ENCODE measurements at places on chromosomes 4 and X.

GRCh38 chr4:73090738-73091137 is 21.2 kb upstream of the COX18 start:
- no peak for DNase-seq

DNA sequence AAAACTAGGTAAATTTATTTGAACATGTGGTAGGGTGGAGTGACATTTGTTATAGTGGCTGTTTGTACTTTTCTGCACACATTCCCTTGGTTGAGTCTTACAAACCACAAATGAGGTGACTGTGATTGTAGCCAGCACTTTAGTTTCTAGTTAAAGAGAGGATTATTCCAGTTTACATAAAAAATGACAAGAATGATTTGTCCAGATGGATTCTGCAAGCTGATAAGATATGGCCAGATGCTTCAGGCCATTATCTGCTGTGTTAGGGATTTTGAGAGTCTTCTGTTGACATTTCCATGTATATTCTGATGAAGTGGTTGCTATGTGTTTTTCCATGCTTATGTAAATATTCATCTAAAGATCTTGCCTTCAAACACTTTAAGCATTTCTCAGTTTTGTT is 31.0 kb upstream of the PDE5A start:
- peak; percentile 47 for DNase-seq

DNA sequence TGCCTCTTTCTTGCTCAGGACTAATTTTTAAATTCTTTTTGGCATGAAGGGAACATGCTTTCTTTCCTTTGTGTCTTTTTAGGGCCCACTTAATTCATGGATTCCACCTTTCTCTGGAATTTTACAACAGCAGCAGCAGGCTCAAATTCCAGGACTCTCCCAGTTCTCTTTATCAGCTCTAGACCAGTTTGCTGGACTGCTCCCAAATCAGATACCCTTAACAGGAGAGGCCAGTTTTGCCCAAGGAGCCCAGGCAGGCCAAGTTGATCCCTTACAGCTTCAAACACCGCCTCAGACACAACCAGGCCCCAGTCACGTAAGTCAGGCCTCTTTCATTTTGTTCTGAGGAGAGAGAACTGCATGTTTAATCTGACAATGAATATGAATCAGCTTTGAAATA is 2.3 kb downstream of the ODAM start:
- DNase-seq, result peak; percentile 56

DNA sequence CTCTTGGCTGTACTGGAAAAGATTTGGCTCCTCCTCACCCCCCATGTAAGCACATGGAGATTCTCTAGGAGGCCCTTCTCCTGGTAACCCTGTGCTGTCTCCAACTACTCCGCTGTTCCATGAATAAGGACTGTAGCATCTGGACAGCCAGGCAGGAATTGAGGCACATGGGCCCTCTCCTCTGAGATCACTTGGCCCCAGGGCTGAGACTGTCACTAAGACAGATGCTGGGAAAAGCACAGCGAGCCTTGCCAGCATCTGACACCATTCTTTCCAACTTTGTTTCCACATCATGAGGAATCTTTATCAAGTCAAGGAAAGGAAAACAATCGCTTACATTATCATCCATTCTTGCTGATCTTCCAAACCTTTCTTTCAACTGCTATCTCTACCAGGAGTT is 222.6 kb upstream of the INTU start:
- no peak for DNase-seq
